SK-MEL-5 (cell line): ENCODE measurements at places on chromosomes 13 and 19. TPM values are rescaled to one million over a fixed set of nuclear protein-coding genes. Genes with fewer than 3 reads are reported as not detected.

The ZMYM5 gene
- total RNA-seq: 18.3 and 23.0 TPM in 2 replicates

DNA sequence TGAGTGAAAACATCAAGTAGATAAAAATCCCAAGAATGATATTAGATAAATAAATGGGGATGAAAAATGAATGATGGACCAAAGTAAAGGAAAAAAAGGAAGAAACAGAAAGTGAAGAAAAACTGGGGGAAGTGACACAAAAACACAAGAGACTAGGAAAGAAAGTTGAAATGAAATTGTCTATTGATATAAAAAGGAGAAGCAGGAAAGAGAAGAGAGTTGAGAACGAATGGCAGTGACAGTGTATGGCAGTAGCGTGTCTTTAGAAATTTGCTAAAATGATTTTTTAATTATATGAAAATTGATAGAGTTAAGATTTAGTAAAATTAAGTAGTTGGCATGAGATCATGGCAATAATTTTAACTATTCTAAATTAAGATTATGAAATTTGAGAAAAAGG is 36.3 kb upstream of the SGCG start:
- no peak for DNase-seq

DNA sequence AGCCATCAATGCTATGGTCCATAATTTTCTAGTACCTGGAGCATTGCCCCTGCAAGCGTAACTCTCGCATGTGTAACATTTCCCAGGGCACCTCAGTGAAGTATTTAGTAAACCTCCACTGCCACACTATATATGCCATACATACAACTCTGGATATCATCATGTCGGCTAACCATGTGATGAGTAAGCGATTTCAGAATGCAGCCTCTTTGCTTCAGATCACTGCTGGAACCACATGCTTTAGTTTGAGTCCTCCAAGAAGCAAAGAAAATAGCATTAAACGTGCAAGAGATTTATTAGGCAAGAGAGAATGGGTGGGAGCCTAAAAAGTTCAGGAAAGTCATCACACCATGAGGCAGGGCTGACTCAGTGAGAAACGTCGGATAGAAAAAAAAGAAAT is 635.6 kb upstream of the SLITRK5 start:
- DNase-seq: no peak

DNA sequence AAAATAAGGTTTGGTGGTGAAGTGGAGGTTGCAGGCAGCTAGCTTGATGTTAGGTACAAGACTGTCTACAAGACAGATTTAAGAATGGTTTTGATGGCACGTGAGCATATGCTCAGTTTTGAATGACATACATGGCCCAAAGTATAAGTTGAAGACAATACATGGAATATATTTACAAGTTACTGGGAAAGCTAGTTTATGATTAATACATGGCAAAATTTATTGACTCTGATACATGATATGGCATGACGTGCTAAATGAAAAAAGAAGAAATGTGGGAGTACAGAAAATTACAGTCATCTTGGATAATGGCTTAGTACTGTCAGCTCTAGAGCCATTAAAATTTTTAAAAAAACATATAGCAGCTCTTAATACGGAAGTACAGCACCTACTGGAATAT is 4.4 kb downstream of the KLF5 start:
- DNase-seq: no peak
